ENCODE measurements at places on chromosomes 1 and 21.
A peak's percentile ranks its signal among the peaks of the same experiment; 100 is the strongest.

DNA sequence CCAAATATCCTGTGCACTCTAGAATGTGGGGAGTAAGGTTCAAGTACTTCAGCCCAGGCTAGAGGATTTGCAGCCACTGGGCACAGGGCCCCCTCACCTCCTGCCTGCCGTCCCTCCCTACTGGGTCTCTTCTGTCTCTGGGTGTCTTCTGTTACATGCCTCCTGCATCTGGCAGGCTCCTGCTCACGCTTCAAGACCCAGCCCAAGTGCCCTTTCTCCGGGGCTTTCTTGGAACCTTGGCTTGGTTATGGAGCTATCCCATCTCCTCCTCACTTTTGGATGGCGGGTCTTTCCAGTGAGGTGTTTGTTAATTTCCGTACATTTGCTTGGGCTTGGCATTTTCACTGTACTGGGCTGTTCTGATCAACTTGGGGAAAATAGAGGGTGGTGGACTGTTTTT is 129.0 kb downstream of the GALNT2 start:
- DNase-seq, result no peak

- DNase-seq, result peak; percentile 44
Observed at GRCh38 chr1:38004284-38005108, 818 bp downstream of the FHL3 start.

DNA sequence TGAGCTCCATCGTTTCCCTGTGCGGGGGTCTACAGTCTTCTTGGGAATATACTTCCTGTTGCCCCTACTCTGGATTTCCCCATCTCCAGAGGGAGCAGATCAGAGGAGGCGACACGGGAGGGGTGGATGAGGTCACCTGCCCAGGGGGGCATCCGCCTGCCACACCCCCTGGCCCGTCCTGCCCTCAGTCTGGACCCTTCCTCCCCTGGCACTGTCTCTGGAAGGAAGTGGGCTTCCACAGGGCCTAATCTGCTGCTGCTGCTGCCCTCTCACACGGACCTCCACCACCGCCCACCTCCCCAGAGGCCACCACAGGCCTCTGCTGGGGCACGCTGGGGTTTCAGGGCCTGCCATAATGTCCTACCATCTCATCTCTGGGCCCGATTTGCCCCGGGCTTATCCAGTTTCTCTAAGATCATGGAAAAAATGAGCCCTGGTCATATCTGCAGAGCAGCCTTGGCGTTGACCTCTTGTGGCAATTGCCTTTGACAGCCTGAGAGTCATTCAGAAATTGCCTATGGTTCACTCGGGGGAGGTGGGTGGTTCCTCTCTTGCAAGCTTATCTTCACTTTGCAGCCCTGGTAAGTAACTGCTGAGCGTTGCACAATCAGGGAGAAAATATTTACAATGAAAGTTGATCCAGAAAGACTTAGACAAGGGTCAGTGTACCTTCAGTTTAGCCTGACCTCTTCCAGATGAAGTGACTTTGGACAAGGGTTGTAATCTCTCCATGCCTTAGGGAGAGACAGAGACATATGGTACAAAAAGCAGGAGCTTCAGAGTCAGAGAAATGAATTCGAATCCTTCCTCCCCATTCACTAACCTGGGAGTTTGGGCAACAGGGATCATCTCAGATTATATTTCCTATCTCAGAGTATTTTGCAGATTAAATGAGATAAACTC is 252.4 kb downstream of the TOMM20 start:
- DNase-seq, result peak; percentile 50

DNA sequence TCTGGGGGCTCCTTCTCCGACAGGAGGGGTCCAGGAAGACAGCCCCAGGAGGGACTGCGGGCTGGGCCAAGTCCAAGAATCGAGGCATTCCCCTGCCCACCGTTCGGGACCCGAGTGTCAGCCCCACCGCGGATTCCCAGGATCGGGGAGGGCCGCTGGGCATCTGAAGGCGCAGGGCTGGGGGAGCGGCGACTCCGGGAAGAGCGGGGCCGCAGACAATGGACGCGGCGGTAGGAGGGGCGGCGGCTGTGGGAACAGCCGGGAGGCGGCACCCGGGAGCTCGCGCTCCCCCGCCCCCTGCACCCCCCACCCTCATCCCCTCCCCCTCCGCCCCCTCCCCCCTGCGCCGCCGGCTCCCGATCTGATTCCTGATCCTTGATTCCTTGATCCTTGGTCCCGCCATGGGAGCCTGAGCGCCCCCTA is at the start of gene VANGL2:
VANGL2 (plus strand) TSS at position 342 of the 423 bp plus-strand sequence. CDS start 15,274 bp downstream, outside the sequence.
- DNase-seq, result peak; percentile 45

DNA sequence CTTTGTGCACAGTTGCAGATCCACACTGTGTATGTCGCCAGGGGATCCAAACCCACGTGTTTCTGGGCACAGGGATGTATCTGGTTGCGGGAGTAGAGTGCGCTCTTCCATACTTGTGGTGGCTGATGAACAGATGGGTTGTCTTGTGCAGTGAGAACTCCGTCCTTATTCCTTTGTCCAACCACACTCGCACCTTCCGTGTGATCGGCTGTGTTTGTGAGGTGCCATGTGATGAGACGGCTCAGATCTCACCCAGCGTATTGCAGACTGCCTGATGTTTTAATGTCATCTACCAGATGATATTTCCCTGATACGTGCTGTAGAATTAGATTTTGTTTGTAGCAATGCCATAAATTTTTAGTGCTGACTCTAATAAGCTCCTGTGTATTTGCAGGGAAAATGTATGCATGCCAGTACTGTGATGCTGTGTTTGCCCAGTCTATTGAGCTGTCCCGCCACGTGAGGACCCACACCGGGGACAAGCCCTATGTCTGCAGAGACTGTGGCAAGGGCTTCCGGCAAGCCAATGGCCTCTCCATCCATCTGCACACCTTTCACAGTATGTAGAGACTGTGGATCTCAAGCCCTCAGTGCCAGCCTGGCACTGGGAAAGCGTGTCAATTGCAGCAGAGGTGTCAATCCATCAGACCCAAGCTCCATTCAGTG is 46.2 kb upstream of the EPHA8 start:
- DNase-seq, result no peak

DNA sequence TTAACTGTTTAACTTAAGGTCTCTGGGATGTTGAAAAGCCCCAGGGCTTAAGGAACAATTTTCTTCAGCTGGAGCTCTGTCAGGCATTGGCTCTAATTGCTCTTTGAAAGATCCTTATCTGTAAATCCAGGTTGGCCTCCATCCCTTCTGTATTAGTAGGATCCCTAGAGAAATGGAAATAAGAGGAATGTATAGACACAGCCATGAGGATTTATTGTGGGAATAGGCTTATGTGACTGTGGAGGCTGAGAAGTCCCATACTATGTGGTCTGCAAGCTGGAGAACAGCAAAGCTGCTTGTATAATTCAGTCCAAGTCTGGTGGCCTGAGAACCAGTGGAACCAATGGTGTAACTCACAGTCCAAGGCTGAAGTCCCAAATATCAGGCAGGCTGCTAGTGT is 47.6 kb upstream of the VAV3 start:
- DNase-seq, result no peak

DNA sequence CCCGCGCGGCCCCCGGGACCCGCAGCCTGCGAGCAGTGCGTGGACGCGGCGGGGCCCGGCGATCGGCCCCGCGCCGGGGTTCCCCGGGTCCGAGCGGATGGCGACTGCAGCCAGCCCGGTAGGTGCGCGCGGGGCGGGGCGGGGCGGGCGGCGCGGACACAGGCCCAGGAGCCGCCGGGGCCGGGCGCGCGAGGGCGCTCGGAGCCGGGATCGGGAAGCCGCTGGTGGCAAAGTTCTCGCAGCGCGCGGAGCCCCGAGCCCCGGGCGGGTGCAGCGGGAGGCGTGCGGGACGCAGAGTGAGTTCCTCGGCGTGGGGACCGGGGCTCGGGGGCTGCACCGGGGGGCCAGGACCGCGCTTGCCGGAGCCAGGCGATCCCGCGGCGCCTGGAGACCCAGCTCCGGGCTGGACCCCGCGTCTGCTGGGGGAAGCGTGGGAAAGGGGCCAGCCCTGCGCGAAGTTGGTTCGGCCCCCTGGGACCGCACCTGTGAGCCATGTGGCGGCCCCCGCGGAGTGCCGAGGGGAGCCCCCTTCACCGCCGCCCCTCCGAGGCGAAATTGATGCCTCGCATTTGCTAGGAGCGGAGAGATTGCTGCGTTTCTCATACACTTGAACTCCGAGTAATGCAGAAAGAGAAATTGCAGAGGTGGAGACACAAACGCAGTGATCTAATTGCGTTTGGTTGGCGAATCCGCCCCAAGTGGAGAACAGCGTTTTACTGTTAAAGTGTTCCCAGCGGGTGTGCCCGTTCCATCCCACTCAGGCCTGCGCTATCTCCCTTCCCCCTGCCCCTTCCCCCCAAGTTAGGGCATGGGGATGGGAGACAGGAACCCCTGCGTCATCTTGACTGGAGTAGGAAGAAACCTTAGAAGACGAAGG is 228.9 kb upstream of the TMEM51 start:
- no peak for DNase-seq

- DNase-seq, result no peak
Observed at GRCh38 chr1:234533034-234533891, 54.3 kb upstream of the TARBP1 start.

- DNase-seq, result no peak
Observed at GRCh38 chr1:24327486-24327885, 8.3 kb downstream of the GRHL3 start.

- DNase-seq, result no peak
Observed at GRCh38 chr1:219495737-219496408, 117.0 kb downstream of the ZC3H11B start.

GRCh38 chr1:40936931-40937339 is 42.6 kb upstream of the CTPS1 start:
- DNase-seq, result no peak

- DNase-seq, result no peak
Observed at GRCh38 chr1:79877086-79877485, 870.6 kb upstream of the ADGRL4 start.

DNA sequence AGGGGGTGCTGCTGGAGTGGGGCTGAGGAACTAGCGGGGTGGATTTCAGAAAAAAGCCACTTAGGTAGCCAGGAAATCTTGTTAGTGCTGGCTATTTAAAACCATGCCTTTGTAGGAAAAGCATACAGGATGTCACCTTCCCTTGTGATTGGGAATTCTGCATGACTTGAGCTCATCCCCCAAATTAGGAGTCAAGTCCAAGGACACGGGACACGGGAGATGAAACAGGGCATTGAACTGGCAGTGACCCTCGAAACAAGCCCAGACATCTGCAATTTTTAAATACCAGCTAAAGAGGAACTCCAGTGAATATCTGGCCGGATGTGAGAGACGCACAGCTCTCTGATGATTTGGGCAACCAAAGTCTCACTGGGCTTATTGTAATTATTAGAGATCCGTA is 32.8 kb downstream of the C2CD2 start:
- no peak for DNase-seq

GRCh38 chr1:186054003-186054402 is 319.8 kb downstream of the HMCN1 start:
- no peak for DNase-seq

- no peak for DNase-seq
Observed at GRCh38 chr1:192539297-192540092, 36.1 kb upstream of the RGS1 start.

GRCh38 chr1:235079443-235080296 is 49.0 kb downstream of the TOMM20 start:
- DNase-seq, result peak; percentile 85

- DNase-seq, result no peak
Observed at GRCh38 chr1:162690672-162691434, 58.6 kb downstream of the DDR2 start.

GRCh38 chr1:10236405-10237156 is 26.2 kb downstream of the KIF1B start:
- DNase-seq, result no peak

DNA sequence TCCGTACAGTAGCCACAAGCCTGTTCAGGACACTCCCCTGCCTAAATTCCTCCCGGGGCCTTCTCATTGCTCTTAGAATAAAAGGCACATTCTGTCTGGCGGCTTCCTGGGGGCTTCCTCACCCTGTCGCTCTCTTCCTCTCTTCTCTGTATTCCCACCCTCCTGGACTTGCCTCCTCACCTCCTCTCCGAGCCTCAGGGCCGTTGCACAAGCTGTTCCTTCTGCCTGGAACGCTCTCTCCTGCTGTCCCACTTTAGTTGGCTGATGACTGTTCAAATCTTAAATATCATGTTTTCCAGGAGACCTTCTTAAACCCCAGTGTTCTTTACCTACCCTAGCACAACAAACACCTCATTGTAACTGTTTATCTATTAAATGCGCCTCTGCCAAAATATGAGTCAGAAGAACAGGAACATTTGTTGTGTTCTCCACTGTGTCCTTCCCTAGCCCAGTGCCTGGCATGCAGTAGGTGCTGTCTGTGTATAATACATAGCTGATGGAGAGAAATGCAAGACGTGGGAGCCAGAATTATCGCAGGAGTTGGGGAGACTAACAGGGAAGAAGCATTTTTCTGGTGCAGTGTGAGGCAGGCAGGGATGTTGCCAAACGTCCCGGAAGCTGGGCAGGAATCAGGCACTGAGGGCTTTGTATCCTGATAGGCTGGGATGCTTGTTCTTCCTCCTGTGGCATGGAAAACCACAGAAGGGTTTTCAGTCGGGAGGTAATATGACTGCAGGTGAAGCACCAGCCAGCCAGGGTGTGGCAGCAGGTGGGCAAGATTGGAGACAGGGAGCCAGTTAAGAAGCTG is 24.1 kb upstream of the THRAP3 start:
- no peak for DNase-seq

DNA sequence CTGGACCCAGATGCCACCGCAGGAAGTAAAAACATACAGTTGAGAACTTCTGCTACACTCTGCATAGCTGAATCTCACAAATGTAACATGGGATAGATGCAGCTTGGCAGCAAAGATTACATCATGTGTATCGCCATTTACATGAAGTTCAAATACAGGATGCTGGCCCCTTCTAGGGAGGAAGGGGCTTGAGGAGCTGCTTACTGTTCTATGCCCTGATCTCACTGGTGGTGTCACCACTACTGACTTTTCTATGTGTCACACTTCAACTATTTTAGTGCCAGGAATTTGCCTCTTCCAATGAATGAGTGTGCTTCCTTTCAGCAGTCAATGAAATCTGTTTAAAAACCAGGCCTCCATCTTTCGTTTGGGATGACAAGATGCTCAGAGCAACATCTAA is 31.1 kb downstream of the MRAP start:
- DNase-seq, result no peak

- no peak for DNase-seq
Observed at GRCh38 chr1:40723196-40723955, 31.9 kb downstream of the NFYC start.

DNA sequence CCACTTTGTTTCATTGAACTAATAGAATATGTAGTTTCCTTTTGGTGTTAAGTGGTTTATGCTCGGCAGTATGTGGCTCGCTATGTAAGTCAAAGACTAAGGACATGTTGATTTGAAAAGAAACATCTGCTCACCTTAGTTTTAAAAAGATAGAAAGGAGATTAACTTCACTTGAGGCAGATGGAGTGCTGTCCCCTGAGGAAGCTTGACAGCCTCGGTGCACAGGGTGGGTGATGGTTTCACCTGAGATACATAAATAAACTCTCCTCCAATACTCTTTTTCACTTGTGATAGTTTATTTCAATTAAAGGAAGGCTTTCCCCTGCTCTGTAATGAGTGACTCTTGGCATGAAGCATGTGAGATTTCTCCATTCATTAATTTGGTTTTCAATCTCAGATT is 70.8 kb upstream of the FMN2 start:
- DNase-seq, result no peak

- no peak for DNase-seq
Observed at GRCh38 chr1:86183810-86184209, 27.2 kb upstream of the COL24A1 start.
